ENCODE measurements at places on chromosomes 12 and 14.

- DNase-seq, result no peak
Measured at GRCh38 chr12:4251216-4251891, 22.2 kb upstream of the CCND2 start.

GRCh38 chr14:53692885-53693284 lies 263.7 kb downstream of the BMP4 start:
- DNase-seq, result no peak

DNA sequence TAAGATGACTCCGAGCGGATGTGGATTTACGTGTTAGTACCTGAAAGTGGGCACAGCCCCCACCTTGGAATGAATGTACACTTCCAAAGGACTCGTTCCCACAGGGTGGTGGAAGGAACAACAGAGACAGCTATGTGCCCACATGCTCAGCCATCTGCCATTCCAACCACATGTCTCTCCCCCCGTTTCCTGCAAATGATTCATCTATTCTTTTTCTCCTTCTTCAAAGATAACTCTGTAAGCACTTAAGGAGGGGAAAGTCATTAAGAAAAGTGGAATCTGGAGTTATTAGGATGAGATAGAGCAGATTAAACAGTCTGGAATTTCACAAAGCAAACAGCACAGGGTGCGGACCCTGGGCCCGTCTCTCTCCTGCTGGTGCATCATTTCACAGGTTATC lies 18.5 kb upstream of the DUSP6 start:
- peak; percentile 57 for DNase-seq

- DNase-seq, result no peak
Measured at GRCh38 chr12:55862286-55862685, 19.6 kb upstream of the MMP19 start.

GRCh38 chr14:62455446-62455845 lies 589.8 kb downstream of the KCNH5 start:
- no peak for DNase-seq

DNA sequence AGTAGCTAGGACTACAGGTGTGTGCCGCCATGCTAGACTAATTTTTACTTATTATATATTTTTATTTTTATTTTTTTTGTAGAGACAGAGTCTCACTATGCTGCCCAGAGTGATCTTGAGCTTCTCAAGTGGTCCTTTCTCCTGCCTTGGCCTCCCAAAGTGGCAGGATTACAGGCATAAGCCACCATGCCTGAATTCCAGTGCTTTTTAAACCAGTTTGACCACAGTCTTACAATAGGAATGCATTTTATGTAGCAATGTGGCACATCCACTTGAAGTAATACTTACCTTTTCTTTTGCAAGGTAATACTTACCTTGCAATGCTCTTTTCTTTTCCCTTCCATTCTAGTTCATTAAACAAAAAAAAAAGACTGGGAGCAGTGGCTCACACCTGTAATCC lies 38.0 kb upstream of the CPM start:
- no peak for DNase-seq

GRCh38 chr12:75666939-75667334 lies 155.5 kb upstream of the KRR1 start:
- DNase-seq, result peak; percentile 33

- DNase-seq, result no peak
Measured at GRCh38 chr12:47094804-47095203, 15.0 kb upstream of the AMIGO2 start.

DNA sequence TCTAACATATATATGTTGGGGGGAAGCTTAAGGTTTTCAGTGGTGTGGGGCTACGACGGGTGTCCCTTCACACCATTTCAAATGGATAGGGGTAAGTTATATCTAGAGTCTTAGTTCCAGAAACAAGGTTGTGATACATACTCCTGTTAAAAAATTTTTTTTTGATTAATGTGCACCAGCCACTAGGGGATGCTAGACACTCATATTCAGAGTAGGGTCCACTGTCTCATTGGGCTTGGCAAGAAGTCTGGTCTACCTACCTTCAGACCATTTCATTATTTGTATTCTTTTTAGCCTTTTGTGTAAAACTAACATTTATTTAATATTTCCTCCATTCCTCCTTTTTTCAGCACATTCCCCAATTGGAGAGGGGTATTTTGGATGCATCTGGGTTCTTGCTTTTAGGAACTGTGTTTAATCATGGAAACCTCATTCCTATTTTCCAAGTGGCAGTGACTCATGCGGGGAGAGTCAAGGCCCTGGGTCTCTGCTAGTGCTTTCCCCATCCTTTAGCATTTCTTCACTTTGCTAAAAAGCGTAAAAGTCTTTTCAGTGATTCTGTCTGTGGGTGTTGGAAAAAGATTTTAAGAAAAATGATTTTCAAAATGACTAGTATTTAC lies 33.4 kb downstream of the ANO4 start:
- DNase-seq, result peak; percentile 35

GRCh38 chr12:26471560-26471959 lies 276.2 kb downstream of the SSPN start:
- DNase-seq, result no peak

Data from Caco-2 (cell line).